ENCODE measurements at places on chromosomes 7 and 10.
A peak's percentile ranks its signal among the peaks of the same experiment; 100 is the strongest.

GRCh38 chr7:155205368-155206317, 92.0 kb upstream of the INSIG1 start:
- peak; percentile 71 for DNase-seq

- DNase-seq, result peak; percentile 23
Observed at GRCh38 chr10:113524539-113525490, 28.0 kb upstream of the HABP2 start.

DNA sequence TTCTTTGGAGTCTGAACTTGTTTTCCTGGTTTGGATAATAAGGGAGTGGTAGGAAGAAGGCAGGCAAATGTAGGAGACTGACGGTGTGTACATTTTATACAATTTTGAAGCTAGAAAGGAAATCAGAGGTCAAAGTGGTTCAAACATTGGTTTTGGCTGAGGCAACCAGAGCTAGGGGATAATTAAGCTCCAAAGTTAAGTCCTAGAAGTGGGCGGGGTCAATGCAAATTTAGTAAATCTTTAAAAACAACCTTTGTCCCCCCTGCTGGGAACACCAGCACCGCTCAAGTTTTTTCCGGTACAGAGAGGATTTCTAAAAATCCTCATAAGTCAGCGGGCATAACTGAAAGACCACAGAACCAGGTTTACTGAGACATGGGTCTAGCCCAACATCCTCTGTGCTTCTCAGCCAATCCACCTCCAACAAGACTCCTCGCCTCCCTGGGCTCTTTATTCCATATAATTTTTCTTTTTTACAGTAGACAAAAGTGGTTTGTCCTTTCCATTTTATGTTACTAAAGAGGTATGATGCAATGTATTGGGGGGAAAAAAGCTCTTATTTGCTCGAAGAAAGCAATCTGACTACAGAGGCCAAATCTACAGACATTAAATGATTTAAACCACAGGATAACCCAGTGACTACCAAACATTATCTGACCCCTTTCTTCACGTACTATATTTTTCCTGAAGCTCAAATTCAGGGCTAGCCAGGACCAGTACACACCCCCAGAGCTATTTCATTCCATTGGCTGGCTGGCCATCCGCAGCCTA, 1.6 kb downstream of the GLUD1 start:
- no peak for DNase-seq

DNA sequence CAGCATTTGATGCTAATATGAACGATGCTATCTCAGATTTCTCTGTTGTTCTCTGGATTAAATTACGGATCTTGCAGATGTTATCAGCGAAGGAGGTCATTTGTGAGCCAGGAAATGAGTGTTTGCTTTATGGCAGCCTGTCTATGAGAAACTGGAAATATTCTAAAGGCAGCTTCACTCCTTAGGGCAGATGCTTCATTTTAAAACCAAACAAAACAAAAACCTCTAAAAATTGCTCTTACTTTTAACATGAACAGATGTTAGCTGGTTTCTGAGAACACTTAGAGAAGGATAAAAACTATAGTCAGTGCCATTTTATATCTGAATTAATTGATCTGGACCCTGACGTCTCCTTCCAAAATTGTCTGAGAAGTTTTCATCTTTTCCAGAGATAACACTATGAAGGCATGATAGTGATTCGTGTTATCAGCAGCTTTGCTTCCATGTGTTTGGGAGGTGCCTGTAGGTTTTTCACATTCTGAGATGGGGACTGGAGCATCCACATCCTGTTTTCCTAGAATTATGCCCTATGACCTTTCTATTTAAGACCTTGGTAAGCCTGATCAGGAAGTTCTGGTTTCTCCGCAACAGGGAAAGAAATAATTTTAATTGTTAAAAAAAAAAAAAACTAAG, 53.1 kb downstream of the CPED1 start:
- DNase-seq, result no peak

GRCh38 chr7:139482662-139483466, 609 bp downstream of the KLRG2 start:
- DNase-seq, result no peak

GRCh38 chr7:49848211-49848841, 74.9 kb downstream of the VWC2 start:
- no peak for DNase-seq

- no peak for DNase-seq
Observed at GRCh38 chr7:716636-717035, 9.9 kb upstream of the DNAAF5 start.

DNA sequence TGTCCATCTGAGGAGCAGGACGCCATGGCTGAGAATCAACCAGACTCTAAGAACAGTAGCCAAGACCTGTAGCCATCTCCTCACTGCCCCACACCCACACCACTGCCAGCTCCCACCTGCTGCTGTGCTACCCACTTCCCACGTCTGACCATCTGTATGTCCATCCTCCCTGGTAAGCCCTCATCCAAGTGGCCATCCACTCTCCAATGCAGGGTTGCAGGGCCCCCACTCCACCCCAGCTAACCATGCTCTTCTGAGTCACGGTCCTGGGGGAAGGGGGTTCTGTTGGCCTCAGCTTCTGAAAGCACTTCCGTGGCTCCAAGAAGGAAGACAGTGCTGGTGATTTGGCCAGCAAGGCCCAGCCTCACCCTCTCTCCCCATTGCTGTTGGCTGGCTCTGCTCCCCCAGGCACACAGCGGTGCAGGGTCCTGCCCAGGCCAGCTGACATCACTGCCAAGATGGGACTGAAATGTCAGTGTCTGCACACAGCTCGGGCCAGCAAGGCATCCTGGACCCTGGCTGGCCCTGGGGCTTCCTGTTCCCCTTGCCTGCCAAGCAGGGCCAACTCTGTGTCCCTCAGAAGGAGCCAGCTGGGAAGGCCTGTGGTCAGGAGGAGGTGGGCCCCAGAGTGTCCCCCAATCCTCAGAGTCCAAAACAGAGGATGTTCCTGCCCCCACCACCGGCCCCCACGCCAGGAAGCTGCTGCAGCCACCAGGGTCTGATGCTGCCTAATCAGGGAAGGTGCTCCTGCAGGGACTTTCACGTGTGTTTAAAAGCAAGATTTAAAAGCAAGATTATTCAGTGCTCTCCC, 17.5 kb downstream of the RASGEF1A start:
- peak; percentile 3 for DNase-seq

DNA sequence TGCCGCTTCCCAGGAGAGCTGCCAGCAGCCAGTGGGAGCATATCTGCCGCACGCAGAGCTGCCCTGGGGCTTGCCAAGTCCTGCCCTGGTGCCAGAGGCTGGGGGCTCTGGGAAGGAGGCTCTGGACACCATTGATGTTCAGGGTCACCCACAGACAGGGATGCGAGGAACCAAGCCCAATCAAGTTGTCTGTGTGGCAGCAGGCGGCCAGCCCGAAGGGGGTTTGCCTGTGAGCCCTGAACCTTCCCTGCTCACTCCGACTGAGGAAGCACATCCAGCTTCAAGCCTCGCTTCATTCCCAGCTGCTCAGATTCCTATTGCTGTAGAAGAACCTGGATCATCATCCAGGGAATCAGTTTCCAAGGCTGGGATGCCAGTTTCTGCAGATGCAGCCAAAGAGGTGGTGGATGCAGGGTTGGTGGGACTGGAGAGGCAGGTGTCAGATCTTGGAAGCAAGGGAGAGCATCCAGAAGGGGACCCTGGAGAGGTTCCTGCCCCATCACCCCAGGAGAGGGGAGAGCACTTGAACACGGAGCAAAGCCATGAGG, 94.6 kb downstream of the TACC2 start:
- DNase-seq, result no peak

- DNase-seq, result no peak
Observed at GRCh38 chr10:43715334-43715733, 66.7 kb upstream of the ZNF32 start.

DNA sequence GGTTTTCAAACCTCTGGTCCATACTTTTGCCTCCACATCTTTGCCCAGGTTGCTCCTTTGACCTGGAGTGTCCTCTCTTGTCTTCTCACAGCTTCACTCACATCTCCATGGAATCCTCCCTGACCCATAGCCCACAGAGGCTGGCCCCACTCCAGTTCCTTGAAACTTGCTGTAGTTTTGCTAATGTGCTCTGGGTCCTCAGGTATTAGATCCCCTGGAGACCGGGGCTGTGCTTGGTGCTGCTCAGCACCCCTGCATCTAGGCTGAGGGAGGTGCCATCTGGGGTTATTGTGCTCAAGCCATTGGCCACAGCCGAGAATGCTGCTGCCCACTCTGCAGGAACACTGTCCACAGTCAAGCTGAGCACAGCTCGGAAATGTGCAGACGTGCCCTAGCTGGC, 16.5 kb downstream of the KNDC1 start:
- no peak for DNase-seq

- DNase-seq, result no peak
Observed at GRCh38 chr10:122013311-122013780, 24.4 kb downstream of the TACC2 start.

DNA sequence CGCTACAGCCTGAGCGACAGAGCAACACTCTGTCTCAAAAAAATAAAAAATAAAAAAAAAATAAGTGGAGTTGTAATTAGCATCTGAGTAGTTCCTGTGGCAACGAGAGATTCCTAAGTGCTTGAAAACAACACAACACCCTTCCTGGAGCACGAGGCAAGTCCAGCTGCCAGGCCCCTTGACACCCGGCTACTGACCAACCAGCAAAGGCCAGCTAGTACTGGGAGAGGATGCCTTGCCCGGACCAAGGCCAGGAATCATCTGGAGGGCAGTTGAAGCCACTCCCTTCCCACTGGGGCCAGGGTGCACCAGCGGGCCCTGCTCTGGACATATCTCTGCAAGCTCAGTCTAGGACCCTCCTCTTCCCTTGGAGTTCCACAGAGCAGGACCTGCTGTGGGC, 536 bp downstream of the C10orf105 start:
- no peak for DNase-seq

DNA sequence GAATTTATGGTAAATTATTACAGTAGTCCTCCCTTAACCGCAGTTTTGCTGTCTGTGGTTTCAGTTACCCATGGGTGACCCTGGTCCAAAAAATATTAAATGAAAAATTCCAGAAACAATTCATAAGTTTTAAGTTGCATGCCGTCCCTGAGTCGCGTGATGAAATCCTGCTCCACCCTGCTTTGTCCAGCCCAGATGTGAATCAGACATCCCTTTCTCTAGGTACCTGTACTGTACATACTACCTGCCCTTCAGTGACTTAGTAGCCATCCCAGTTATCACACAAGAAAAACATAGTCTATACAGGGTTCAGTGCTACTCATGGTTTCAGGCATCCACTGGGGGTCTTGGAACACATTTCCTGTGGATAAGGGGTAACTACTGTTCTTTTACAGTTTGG, 20.5 kb upstream of the RHEB start:
- DNase-seq, result no peak

DNA sequence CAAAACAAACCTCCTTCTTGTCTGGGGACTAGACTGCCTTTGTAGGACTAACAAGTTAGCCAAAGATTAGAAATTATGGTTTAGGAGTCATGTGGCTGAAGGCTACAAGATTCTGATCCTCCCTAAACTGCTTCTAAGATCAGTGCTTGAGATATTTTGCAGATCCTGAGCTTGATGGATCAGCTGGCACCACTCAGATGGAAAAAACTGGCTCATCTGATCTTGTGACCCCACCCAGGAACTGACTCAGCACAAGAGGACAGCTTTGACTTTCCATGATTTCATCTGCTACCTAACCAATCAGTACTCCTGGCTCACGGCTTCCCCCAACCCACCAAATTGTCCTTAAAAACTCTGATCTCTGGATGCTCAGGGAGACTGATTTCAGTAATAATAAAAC, 271.5 kb upstream of the TAC1 start:
- no peak for DNase-seq

DNA sequence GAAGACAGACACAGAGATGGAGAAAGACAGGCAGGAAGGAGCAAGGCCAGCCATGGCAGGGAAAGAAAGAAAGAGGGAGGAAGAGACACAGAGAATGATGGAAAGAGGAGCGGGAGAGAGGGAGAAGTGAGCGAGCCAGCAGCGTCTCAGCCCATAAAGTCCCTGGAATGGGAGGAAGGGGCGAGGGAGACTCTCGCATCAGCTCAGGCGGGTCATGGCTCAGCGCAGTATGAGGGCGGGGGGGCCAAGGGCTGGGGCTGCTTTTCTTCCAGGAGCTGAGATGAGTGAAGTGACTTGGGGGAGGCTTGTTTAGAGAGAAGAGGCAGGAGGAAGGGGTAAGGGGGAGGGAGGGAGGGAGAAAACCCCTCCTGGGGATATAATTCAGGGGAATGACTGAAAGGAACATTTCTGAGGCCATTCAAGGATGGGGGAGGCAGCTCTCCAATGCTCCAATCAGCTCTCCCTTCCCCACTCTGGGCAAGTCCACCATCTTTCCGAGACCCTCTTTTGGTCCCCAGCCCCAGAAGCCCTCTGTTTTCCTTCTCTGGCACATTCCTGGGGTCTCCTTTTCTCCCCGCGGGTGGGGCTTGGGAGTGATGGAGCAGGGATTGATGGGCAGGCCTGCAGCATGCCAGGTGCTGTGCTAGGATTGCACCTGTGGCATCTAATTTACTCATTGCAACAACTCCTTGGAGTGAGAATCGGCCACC, 87.9 kb downstream of the HIF1AN start:
- no peak for DNase-seq

DNA sequence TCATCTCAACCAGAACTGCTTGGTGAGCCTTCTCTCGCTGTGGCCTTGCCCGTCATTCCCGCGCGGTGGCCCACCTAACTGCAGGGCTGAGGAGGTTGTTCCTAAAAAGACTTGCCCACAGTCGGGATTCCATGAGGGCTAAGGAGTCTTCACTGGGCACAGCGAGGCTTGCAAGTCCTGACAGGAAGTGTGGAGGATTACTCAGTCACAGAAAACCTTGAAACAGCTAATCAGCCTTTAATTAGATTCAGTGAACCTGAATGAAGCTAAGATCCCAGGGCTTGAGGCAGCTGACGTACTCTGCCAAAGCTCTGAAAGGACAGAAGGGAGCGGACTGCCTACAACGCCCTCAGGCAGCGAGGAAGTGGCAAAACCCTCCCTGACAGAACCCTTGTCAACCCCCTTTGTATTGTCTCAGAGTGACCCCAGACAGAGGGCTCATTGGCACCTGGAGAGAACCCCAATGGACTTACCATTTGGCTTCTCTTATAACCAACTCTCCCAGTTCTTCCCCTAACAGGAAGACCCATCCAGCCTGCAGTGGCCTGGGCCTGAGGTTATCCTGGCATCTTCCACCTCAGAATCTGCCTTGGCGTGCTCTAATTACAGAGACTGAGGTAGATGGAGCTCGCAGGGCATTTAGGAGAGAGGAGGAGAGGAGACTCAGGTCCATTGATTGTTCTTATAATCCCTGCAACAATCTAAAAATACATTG, 2.5 kb upstream of the LAMB4 start:
- no peak for DNase-seq

DNA sequence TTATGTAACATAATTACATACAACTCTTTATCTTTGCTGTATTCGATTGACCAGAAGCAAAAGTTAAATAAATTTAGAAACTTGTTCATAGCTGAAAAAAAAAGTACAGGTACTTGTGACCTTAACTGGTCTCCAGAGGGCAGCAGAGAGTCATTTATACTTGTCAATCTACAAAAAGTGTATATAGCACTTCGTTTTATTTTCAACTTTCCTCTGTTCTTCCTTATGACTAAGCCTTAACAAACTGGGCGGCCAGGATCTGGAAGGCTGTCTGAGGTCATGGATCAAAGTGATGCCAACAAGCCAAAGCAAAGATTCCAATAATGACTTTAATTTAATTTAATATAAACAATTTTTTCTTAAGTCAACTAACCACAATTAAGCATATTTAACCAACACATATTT, 29.8 kb downstream of the C10orf67 start:
- DNase-seq, result peak; percentile 78
